ENCODE measurements at places on chromosomes 2 and 18.

DNA sequence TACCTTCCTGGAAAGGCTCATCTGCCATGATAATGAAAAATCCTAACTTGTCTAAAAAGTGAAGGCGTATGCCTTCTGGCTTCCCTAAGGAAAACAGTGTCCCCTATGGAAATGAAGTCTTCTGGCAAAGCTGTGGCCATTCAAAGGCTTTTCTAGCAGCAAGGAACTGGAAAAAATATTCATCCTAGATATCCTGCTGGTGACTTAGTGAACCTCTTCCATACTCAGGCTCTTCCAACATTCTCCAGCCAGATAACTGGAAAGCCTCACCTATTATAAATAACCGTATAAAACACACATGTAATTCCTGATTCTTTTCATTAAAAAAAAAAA, 84.7 kb downstream of the RBMS1 start:
- no peak for DNase-seq

GRCh38 chr2:143383016-143383415, 253.8 kb downstream of the ARHGAP15 start:
- DNase-seq, result no peak

GRCh38 chr2:138779781-138780445, at the start of gene NXPH2:
NXPH2 (minus strand) TSS chr2:138780390; CDS start chr2:138780241, 149 bp downstream.
- DNase-seq, result no peak

- DNase-seq, result no peak
Measured at GRCh38 chr2:145503511-145503910, 983.6 kb upstream of the ZEB2 start.

DNA sequence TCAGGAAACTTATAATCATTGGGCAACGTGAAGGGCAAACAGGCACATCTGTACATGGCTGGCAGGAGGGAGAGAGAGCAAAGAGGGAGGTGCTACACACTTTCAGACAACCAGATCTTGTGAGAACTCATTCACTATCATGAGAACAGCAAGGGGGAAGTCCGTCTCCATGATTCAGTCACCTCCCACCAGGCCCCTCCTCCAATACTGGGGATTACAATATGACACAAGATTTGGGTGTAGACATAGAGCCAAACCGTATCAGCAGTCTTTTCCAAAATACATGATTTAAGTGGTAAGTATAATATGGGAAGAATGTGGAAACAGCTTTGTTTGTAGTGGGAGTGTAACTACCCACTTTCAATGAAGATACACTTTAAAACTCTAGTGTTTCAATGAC, 65.0 kb downstream of the EPB41L5 start:
- no peak for DNase-seq

DNA sequence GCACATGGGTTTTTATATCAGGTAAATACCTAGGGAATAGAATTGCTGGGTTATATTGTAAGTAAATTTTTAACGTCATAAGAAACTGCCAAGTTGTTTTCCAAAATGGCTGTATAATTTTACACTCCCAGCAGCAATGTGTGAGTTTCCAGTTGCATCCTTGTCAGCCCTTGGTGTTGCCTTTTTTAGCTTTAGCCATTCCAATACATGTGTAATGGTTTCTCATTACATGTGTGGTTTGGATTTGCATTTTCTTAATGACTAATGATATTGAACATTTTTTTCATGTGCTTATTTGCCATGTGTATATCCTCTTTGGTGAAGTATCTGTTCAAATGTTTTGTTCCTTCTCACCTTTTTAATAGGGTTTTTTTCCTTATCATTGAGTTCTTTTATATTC, 70.8 kb downstream of the ABI2 start:
- DNase-seq, result no peak

DNA sequence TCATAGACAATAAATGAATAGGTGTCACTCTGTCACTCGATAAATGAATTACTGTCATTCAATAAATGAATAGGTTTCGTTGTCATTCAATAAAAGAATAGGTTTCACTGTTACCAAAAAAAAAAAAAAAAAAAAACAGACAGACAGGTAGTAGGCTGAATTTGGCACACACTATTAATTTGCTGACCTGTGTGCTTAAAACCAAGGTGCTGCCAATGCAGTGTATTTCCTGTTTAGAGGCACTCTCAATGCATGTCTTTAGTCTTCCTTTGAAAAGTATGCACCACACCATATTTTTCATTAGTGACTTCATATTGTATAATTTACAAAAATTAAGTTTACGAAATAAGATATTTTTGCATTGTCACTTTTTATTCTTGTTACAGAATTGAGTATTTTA, 16.2 kb downstream of the ANKRD62 start:
- DNase-seq, result no peak

GRCh38 chr2:226862623-226863022, 26.8 kb downstream of the RHBDD1 start:
- DNase-seq, result no peak

- no peak for DNase-seq
Measured at GRCh38 chr2:17542471-17542870, 2.0 kb downstream of the VSNL1 start.

GRCh38 chr2:69255760-69256159, 131.3 kb downstream of the GFPT1 start:
- no peak for DNase-seq

DNA sequence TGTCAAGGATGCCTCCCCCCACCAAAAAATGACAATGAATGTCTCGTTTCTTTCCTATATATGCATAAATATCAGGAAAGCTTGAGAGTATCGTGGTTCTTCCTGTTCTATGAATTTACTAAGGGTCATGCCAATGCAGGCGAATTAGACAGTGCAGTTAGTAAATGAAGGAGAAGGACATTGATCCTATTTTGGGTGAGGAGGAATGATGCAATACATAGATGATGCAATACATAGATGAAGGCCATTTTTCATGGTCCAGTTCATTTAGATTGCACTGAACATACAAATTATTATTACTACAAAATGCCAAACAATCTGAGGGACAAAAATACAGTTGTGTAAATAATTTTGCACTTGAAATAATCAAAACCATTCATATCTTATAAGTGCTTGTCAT, 1265.0 kb downstream of the LRP1B start:
- no peak for DNase-seq

DNA sequence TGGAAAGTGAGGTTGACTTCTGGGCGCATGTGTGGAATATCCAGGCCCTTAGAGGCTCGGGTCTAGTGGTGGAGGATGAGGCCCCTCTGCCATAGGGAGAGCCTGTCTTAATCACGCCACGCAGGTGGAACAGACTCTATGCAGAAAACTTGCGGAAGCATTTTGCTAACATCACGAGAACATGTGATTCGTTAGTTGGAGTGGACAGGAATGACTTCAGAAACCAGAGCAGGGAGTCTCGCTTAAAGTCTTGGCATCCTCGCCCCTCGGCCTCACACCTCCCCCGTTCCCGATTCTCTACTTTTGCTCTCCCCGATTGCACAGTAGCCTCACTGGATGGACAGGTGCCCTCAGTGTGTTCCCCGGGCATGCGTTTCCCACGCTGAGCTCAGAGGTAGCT, 333.4 kb downstream of the GBX2 start:
- no peak for DNase-seq

GRCh38 chr2:144596073-144596871, 76.4 kb upstream of the ZEB2 start:
- DNase-seq, result no peak

GRCh38 chr18:37361335-37362157, 204.1 kb downstream of the CELF4 start:
- DNase-seq, result no peak

DNA sequence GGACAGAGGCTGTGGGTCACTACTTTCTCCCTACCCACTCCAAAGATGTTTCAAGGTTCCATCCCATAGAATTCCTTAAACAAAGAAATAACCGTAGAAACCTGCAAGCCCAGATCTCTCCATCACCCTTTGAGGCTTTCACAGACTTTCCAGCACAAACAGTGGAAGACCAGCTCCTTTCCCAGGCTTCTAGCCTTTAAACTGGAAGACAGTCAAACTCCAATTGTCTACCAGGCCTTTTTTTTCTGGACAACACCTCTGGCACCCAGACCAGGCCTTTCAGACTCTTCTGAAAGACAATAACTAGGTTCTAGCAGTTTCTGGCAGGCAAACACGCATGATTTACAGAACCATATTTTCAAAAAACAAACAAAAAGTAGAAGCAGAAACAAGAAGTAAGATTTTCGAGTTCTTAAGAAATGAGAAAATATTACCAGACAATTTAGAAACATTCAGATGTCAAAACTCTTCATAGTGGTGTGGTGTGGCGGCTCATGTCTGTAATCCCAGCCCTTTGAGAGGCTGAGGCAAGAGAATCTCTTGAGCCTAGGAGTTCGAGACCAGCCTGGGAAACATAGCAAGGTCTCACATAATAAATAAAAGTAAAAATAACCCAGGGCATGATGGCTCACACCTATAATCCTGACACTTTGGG, 106.8 kb upstream of the MSH2 start:
- no peak for DNase-seq

GRCh38 chr18:34077599-34077998, 147.1 kb downstream of the NOL4 start:
- DNase-seq, result no peak

- DNase-seq, result no peak
Measured at GRCh38 chr2:203675086-203675485, 31.4 kb upstream of the CD28 start.

- DNase-seq, result no peak
Measured at GRCh38 chr18:67876871-67877270, 360.4 kb upstream of the DSEL start.

DNA sequence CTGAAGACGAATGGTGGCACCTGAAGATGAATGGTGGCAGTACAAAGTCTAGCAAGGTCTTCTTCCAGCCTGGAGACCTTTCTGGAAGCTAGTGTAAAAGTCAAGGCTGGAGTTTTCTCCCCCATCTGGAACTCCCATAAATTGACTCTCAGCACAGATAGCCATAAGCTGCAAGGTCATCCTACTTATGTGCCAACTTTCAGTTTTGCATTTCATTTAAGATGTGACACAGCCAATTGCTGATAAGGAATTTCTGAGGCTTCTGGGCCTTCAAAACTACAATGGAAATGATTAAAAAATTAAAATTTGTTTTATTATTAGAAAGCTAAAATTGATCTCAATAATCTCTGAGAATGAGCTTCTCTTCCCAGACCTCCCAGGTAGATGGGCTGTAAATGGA, 10.2 kb downstream of the XDH start:
- DNase-seq, result no peak

DNA sequence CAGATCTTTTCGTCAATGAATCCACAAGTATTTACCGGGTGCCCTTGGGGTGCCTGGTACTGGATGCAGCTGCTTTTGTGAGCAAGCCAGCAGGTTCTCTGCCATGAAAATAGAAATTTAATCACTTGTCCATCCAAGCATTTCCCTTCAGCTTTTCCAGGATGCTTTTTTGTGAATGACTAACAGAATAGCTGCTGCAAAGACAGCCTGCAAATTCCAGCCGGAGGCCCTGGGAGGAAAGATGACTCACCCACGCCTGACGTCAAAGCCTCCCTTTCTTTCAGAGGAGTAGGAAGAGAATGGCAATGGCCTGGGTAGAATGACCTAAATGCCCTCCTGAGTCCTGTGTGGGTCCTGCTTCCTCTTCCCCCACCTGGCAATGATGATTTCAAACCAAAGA, 111.9 kb downstream of the AP1S3 start:
- DNase-seq, result peak; percentile 33

- DNase-seq, result no peak
Measured at GRCh38 chr18:53755914-53756609, 468.4 kb downstream of the MBD2 start.

DNA sequence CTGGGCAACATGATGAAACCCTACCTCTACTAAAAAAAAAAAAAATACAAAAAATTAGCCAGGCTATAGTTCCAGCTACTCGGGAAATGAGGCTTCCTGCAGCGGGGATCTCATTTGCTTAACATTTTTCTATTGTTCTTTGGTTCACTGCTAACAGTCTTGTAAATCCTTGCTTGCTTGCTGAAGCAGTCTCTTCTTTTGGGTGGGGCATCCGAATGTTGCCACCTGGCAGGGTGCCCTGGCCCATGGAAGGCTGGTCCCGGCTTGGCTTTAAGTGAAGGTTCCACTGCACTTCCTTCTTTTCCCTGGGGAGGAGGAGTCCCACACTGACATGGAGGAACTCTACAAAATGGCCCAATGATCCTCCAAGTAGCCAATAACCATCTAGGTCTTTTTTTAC, 6.0 kb upstream of the ANKRD29 start:
- DNase-seq, result peak; percentile 75

DNA sequence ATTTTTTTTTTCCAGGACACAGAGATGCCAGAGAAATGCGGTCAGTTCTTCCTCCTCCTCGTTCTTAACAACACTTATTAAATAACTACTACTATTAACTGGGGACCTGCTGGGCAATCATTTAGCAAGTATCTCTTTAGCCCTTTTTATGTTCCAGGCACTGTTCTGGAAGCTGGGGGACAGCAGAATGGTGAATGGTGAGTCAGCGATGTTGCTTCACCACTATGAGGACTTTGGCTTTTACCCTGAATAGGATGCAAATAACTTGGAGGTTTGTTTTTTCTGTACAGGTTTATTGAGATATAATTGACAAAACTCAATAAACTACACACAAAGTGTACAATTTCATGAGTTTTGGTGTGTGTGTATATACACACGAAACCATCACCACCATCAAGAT, 179.9 kb upstream of the MSH6 start:
- DNase-seq, result no peak

GRCh38 chr2:73266061-73266901, 18.0 kb downstream of the FBXO41 start:
- DNase-seq, result no peak

DNA sequence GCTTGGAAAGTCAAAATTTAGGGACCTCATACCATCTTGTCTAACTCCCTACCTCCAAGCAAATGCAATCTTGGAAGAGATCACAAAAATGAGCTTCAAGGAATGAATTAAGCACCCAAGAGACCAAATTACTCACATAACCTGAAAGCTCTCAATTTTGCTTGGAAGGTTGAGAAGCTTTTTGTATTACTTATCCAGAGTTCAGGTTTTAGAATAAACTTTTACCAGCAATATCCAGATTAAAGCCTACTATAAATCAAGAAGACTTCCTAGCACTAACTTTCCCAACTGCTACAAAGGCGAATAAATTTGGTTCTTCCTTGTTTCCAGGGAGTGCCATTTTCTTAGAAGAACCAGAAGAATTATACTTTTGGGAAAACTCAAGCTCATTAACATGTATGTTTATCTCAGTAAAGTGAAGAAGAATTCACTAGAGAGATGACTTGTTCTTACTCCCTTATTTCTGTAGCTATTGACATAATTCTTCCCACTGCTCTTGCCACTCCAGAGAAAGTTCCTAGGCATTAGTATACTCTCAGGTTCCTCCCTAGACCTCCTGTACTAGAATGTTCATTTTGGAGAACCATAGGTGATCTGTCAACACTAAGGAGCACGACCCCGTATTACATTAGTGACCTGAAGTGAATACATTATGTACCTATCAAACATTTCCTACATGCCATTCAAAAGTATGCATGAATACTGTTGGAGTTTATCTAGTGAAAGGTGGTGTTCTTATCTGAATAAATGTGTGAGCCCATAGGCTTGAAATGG, 18.0 kb upstream of the STPG4 start:
- DNase-seq, result no peak

Measured in colonic mucosa (tissue), 4 donors.